HCT116 (cell line): ENCODE measurements at places on chromosomes 12 and 14. TPM values are rescaled to one million over a fixed set of nuclear protein-coding genes. Genes with fewer than 3 reads are reported as not detected.

Gene TMEM132D
- not detected for total RNA-seq

DNA sequence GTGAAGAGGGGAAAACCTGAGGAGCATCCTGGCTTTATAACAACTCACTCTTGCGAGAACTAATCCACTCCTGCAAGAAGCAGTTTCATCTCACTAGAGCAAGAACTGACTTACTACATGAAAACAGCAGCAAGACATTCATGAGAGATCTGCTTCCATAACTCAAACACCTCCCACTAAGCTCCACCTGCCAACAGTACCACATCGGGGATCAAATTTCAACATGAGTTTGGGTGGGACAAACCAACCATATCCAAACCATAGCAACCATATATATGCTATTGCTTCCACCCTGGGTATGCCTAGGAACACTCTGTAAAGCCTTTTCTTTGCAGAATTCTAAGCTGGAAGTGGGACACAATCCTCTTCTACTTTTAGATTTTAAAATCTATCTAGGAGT, 13.9 kb upstream of the AVPR1A start:
- no peak for DNase-seq

DNA sequence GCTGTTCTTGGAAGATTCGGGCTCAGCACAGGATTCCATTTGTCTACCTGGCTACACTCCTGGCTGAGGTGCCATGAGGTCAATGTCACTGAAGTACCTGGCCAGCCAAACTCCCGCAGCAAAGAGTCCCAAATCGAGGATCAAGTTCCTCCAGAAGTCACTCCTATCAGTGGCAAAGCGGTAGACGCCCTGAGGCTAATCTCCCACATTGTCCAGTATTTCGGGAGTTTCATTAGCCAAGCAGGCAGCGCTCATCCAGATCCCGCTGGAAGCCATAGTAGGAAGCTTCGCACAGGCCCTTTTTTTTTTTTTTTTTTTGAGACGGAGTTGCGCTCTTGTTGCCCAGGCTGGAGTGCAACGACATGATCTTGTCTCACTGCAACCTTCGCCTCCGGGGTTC, 8.9 kb upstream of the AACS start:
- no peak for DNase-seq

DNA sequence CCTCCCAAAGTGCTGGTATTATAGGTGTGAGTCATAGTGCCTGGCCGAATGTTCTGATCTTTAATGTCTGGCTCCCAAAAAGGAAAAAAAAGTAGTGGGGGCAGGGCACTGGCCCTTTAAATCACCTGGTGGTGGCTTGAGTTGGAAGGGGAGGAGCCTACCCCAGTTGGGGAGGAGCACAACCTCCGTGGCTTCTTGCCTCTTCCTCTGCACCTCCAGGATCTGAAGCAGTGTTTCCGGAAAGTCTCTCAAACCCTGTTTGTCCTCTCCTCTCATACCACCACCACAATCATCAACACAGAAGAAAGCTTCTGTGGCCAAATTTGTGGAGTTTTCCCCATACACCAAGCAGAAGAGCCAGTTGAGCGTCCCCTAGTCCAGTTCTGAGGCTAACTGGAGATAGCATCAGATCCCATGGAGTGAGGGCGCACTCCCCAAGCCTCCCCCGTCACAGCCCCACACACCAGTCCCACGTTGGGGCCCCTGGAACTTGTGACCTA, 24.3 kb upstream of the RCOR1 start:
- peak; percentile 73 for DNase-seq

Gene TPPP2
- not detected for total RNA-seq

DNA sequence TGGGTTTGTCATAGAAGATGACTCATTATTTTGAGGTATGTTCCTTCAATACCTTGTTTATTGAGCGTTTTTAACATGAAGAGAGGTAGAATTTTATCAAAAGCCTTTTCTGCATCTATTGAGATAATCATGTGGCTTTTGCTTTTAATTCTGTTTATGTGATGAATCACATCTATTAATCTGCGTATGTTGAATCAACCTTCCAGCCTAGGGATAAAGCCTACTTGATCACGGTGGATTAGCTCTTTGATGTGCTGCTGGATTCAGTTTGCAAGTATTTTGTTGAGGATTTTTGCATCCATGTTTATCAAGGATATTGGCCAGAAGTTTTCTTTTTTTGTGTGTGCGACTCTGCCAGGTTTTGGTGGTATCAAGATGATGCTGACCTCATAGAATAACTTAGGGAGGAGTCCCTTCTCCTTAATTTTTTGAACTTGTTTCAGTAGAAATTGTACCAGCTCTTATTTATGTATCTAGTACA, 602.6 kb downstream of the SNAPC1 start:
- no peak for DNase-seq

DNA sequence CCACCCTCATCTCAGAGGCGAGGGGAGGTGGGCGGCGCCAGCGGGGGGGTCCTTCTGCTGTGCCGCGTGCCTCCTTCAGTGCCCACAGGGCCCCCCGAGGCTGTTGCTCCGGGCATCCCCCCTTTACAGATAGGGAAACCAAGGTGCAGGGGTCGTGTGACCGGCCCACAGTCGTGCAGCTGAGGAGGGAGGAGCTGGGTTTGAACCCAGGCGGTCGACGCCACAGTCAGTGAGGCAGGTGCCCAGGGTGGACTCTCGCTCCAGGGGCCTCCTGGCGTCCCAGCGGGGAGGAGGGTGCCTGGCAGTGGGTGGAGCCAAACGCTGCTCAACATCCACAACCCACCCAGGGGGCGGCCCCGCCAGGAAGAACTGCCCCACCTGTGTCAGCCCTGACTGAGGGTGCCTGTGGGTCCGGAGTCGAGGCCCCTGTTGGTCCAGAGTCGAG, 8.6 kb downstream of the GALNT9 start:
- DNase-seq: no peak

GRCh38 chr12:92546259-92546634, 156.5 kb upstream of the PLEKHG7 start:
- no peak for DNase-seq

Gene WNT5B
- total RNA-seq: 0.52 TPM

- peak; percentile 34 for DNase-seq
Measured at GRCh38 chr14:105944632-105945610, 418.5 kb downstream of the TMEM121 start.

DNA sequence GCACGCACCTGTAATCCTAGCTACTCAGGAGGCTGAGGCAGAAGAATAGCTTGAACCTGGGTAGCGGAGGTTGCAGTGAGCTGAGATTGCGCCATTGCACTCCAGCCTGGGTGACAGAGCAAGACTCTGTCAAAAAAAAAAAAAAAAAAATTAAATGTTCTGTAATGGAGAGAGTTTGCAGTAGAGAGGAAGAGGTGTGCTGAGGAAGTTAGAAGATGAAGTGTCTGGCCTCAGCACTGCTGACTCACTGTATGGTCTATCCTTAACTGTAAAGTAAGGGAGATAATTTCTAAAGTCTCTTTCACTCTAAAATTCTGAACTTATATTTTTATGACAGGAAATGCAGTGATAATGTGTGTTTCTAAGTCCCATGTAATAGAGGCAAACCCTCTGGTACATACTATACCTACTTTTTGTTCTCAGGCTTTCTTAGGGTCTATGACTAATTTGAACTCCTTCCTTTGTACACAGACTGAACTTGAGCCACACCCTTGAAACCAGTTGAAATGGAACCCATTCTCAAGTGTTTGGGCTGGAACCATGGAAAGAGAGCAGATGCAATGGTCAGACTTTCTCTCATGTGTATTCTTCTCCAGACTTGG, 278.1 kb upstream of the FAR2 start:
- no peak for DNase-seq

- DNase-seq: no peak
Measured at GRCh38 chr12:77377622-77378021, 312.3 kb upstream of the E2F7 start.

DNA sequence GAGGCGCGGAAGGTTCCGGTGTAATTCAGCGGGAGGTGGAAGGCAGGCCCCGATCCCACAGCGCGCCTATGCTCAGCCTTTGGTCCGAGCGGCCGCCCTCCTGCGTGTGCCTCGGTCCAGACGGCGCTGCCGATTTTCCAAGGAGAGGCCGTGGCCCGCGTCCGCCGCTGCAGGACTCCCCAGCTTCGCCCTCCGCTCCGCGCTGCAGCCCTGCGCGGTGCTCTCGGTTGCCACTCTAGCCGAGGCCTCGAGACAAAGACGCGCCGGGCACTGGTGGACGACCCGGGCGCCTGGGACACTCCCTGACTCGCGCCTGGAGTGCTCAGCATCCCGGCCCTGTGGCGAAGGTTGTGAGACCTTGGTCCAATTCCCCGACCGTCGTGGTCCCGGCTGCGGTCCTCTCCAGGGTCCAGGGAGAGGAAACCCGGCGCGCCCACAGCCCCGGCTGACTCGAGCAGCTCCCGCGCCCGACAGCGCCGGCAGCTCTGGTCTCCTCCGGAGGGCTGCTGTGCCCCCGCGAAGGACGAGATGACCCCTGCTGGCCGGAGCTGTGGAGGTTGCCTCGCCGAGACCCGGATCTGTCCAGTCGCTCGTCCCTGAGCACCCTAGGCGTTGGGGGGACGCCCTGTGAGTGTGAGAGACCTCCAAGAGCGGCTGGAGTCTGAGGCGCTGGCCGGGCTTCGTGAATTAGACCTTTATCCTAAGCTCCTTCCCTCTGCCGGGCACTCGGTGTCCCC, 6.5 kb downstream of the HOXC12 start:
- no peak for DNase-seq

DNA sequence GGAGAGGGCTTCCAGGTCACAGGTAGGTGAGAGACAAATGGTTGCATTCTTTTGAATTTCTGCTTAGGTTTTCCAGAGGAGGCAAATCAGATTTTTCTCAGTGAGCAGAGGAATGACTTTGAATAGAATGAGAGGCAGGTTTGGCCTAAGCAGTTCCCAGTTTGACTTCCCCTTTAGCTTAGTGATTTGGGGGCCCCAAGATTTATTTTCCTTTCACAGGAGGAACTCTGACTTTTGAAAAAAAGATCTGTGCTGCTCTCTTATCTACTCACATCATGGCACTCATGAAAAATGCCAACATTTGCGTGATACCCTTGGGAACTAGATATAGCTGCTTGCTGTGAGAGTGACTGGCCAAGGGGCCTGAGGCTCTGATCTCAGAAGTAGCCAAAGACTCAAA, 58.0 kb upstream of the EVL start:
- no peak for DNase-seq

GRCh38 chr14:27390155-27390554, 792.3 kb upstream of the NOVA1 start:
- DNase-seq: no peak

Gene RNF212B
- not detected for total RNA-seq

DNA sequence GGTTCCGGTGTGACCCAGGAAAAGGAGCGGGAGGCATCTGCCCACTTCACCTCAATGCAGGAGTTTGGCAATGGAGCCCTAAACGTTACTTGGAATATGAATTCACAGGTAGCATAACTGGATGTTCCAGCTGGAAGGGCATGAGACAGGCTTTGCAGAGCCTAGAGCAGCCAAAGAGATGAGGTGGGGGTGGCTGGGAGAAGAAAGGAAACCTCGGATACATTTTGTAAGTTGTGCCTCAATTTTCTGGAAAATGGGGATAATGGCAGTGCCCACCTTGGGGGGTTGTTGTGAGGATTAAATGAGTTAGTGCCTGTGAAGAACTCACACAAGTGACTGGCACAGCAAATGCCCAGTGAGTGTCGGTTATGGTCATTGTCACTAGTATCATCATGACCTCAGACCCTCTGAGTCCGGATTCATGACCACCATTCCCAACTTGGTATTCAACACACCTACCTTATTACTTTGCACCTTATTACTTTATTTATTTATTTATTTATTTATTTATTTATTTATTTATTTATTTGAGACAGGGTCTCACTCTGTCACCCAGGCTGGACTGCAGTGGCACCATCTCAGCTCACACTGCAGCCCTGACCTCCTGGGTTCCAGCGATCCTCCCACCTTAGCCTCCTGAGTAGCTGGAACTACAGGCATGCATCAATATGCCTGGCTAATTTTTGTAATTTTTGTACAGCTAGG, 56.0 kb downstream of the CLMN start:
- DNase-seq: no peak

DNA sequence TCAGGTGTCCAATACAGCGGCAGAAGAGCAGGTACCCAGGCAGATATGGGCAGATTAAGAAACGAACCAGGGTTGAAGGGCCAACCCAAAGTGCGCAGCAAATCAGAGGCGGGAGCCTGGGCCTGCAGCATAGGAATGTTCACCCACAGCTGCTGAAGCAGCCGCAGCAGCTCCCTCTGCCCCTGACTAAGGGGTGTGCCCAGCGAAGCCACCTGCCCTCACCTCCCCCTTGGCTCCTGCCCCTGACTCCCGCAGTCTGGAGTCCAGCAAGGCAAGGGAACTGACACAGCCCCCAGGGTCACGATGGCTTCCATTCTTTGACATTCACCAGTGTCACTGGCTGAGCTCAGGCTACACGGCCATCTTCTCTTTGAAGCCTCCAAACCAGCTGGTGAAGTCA, 27.3 kb upstream of the ZFP36L1 start:
- no peak for DNase-seq

Gene KRT2
- total RNA-seq: not detected

Gene ARMH4
- total RNA-seq: 1.7 TPM

- DNase-seq: no peak
Measured at GRCh38 chr12:6302621-6303020, 7.9 kb upstream of the PLEKHG6 start.

Gene GALNT8
- total RNA-seq: not detected

Gene BDKRB2
- 0.49 TPM for total RNA-seq

GRCh38 chr12:129606239-129606638, 297.6 kb downstream of the TMEM132D start:
- no peak for DNase-seq

- no peak for DNase-seq
Measured at GRCh38 chr14:96084796-96085195, 45.6 kb downstream of the C14orf132 start.

- DNase-seq: no peak
Measured at GRCh38 chr12:113664224-113664681, 192.6 kb upstream of the LHX5 start.

DNA sequence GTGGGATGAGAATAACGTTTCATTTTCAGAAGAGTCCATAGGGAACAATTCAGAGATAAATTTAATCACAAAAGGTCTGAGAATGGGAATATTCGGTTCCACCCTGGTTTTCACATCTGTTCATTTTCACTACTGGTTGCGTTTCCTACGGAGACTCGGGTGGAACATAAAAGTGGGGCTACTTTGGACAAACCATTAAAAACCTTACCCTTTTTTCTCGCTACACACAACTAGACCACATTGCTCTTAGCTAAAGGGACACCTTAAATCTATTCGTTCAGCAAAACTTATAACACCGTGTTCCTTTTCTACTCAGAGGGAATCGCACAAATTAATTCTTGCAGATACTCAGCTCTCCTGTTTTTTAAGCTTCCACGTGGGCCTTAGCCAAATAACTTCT, 1.0 kb upstream of the SUDS3 start:
- DNase-seq: no peak

Gene KLRD1
- total RNA-seq: 0.27 TPM

Gene PLA2G1B
- 2.0 TPM for total RNA-seq

Gene FAIM2
- not detected for total RNA-seq

- no peak for DNase-seq
Measured at GRCh38 chr12:64806173-64806572, 18.3 kb upstream of the TBC1D30 start.

Gene NFE2
- total RNA-seq: 1.3 TPM
